Activated CD4-positive, alpha-beta T cell treated with anti-CD3 and anti-CD28 coated beads, Interleukin-2, amount 50 U/mL, for 48 hours (primary cell): ENCODE measurements at places on chromosomes 3 and 15.

GRCh38 chr3:110301781-110302180 is 769.8 kb upstream of the NECTIN3 start:
- DNase-seq: no peak

DNA sequence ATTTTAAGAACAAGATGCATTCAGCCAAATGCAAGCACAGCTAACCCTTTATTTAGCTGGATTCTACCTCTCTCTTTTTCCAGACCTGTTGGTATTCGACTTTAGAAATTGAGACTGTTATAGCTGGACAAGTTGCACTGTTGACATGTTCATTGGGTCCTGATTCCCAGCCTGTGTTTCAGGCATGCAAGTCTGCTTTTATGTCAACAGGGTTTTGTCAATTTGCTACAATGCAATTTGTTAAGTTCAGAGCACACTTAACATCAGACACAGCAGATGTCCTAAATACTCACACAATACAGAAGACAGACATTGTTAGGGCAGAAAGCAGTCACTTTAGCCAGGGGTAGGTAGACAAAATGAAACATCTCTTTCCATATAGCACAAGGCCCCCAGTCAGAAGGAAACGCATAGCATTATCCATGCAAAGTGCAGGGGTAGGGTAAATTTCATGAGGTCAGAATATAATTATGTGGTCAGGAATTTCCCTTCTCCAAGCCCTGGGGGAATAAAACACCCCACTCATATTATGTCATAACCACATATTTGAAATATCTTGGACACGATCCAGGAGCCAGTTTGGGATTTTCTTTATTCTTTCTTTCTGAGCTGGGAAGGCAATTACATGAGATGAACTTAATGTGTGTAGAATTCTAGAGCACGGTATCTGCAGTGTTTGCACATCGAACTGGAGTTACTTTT is 504.1 kb downstream of the NTRK3 start:
- no peak for DNase-seq

- no peak for DNase-seq
Observed at GRCh38 chr3:143737065-143737464, 111.2 kb downstream of the SLC9A9 start.

DNA sequence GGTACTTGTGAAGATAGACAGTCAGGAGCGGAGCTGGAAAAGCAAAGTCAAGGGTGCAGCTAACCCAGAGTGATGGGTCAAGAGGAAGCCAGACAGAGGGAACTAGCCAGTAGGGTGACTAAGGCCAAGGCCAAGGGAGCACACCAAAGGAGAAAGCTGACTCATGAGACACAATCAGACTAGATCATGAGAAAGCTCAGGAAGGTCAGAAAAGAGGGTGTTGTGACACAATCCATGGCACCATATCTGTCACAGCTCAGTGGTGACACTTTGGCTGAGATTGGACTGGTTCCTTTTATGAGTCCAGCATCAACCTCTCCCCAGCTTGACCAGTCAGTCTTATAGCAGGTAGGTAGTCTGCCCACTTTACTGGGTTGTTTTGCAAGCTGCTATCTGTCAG is 22.2 kb downstream of the P2RY1 start:
- no peak for DNase-seq

DNA sequence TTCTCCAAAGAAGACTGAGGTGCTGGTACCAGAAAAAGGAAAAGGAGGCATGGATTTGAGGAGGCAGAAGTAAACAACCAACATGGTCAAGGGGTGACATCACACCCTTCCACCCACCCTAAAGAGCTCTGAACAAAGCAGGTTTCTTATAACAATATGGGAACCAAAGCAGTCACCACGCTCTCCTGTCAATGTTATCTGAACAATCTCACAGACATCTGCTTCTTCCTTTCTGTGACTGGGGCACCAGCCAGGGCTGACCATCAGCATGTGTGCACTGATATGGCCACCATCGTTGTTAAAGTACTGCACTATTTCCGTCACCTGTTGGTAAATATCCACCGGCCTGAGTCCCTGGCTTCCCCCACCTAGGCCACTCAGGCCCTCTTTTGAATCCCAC is 252.9 kb downstream of the SHQ1 start:
- no peak for DNase-seq

DNA sequence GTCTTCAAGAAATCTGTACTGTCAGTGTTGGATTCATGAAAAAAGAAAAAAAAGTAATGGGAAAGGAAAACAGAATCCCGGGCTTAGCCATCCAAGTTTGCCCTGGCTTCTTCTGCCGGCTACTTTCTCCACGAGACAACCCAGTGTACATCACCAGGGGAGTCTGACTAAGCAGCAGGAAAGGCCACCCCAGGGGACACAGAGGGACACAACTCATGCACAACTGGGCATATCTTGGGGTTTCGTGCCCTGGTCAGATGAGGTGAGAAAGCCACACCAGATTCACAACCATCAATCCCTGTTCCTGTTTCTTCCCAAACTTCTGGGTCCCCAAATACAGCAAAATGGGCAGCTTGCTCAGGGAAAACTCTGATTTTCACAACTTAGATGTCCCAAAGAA is 33.2 kb downstream of the ADAMTS17 start:
- DNase-seq: no peak

GRCh38 chr15:34182942-34183341 is 27.0 kb downstream of the KATNBL1 start:
- DNase-seq: no peak

GRCh38 chr3:86969500-86970189 is 21.3 kb downstream of the VGLL3 start:
- DNase-seq: peak; percentile 5

DNA sequence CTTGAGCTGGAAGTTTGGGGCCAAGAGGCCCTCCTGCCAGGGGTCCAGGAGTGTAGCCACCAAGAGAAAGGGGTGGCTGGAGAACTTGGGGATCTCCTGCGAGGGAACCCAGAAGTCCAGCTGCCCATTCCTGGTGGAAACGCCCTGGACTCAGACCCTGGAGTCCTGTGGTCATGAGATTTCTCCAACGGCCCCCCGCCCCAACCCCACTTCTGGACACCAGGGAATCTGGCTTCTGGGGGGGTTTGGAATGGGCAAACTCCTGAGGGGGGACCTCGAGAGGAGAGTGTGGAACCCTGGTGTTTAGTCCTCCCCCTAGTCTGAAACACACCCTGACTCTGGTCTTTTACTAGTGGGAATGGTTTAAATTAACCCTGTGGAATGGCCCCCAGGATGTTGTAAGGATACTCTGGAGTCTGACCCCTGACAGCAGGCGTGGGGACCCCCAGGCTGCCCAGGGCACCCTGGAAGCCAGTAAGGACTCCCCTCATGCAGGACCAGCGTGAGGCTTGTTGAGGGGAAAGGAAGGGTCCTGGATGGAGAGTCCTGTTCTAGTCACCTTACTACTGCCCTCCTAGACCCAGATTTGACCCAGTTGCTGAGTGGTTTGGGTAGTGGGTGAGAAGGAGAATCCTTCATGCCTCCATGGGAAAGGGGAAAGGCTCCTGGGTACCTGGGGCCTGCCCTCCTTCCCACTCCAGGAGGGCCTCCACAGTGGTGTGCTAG is 540 bp downstream of the KLHDC8B start:
- DNase-seq: no peak

DNA sequence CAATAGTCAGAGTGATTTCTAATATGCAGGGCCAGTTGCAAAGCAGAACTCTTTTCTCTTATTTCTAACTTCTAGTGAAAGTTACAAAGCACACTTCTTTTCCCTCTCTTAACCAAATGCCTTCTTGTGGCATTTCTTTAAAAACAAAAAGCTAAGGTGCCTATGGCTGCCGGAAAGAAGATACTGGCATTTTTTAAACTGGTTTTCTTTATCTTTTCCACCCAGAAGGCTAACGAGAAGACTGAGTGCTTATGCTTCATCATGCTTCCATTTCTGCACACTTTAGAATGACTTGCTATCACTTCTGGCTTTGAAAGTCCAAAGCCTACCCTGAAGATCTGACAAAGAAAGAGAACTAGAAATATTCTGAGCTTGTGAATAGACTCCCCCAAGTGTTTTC is 141.3 kb downstream of the P2RY1 start:
- no peak for DNase-seq

DNA sequence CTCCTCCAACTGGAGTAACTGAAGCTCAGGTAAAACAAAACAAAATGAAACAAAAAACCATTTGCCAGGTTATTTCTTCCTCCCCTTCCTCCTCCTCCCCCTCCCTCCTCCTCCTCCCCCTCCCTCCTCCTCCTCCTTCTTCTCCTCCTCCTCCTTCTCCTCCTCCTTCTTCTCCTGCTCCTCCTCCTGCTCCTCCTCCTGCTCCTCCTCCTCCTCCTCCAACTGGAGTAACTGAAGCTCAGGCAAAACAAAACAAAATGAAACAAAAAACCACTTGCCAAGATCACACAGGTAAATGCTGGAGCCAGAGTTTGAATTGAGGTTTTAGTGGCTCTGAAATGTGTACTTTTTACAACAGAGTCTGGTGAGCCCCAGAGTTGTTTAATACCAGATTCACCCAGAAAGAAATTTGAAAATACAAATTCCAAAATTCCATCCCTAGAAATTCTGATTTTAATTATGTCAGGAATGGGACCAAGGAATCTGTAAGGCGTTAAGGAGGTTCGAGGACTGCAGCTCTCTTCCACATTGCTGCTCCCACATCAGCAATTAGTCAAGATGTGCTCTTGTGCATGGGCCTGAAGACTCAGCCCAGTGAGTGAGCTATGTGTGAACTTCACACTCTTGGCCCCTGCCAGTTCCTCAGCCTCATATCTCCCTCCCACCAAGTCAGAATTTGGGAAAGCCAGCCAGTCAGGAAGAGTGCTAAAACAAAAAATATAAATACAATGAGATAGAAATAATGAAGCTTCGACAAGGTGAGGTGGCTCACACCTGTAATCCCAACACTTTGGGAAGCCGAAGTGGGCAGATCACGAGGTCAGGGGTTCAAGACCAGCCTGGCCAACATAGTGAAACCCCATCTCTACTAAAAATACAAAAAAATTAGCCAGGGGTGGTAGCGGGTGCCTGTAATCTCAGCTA is 31.6 kb upstream of the ZNF770 start:
- no peak for DNase-seq

DNA sequence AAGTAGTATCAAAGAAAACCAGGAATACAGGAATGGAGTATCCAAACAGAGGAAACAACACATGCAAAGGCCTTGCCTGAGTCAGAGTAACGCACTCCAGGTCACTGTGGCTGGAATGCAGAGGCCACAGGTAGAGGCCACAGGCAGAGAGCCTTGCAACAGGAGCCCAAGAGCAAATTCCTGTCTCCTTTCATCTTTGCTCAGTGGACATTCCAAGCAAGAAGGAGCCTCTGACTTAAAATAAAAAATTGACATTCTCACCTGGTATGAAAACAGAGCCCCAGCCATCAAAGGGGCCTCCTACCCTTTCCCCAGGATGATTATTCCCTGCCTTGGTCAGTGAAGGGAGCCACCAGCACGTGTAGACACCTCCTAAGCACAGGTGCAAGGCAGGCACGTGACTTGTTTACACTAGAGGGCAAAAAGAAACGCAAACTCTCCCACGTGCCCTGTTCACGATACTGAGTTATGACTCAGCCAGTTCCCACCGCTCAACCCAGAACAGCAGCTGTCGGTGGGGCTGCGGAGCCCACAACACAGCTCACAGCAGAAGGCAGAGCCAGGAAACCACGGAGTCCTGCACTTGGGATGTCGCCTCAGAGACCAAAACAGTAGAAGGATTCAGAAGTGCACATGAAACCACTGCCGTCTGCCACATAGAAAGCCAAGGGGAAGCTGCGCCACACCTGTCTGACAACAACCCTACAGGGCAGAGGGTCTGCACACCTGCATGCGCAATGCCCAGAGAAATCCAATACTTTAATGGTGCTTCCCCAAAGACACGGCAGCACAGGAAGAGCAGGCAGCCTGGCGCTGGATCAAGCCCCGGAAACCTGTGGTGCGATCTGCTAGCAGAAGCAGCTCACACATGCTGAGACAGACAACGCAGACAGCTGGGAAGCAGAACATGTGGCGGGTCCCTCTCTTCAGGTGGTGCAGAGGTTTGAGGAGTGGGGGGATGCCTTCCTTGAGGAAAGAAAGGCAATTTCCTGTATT is 52.1 kb downstream of the ITGB5 start:
- peak; percentile 17 for DNase-seq

- DNase-seq: no peak
Observed at GRCh38 chr3:155407971-155408370, 114.5 kb upstream of the STRIT1 start.

DNA sequence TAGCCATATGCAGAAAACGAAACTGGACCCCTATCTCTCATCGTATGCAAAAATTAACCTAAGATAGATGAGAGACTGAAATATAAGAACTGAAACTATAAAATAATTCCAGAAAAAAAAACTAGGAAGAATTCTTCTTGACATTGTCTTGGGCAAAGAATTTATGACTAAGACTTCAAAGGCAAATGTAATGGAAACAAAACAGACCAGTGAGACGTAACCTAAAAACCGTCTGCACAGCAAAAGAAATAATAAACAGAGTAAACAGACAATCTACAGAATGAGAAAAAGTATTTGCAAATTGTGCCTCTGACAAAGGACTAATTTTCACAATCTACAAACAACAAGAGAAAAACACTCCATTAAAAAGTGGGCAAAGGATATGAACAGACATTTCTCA is 92.3 kb downstream of the FAM227B start:
- DNase-seq: no peak

GRCh38 chr15:69161079-69161877 is 843 bp downstream of the GLCE start:
- peak; percentile 20 for DNase-seq

DNA sequence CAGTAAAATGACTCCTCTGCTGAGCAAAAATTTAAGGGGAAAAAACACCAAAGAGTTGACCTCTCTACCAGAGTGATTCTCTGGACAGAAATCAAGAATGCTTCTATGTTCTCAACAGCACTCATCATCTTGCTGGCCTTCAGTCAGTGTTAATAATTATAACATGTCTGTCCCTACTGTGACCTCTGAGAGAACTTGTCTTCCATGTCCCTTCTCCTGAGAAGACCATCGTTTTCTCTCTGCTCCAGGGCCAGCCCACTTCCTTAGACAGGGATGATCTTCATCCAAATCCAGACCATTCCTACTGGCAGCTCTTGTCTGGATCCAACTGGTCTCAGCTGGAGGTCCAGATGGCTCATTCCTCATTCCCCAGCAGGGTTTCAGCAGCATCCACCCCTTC is 139.0 kb upstream of the NECTIN3 start:
- no peak for DNase-seq

DNA sequence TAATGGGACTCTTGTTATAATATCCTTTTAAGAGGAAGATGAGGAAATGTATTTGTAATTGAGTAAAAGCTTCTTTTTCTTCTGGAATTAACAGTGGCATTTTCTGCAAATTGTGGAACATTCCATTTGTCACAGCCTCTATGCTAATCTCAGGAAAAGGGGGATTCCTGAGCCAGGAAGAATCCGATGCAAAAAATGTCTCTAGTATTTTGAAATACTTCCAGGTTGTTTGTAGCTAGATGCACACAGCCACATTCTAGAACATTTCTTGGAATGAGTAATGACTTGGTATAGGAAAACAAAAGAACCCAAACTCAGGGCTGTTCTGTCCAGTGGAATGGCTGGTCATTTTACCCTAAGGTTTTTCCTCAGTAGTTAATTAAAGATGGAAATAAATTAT is 98.5 kb upstream of the SLC2A2 start:
- no peak for DNase-seq
